ENCODE measurements at places on chromosomes 3 and 15. TPM values are rescaled to one million over a fixed set of nuclear protein-coding genes. Genes with fewer than 3 reads are reported as not detected.

DNA sequence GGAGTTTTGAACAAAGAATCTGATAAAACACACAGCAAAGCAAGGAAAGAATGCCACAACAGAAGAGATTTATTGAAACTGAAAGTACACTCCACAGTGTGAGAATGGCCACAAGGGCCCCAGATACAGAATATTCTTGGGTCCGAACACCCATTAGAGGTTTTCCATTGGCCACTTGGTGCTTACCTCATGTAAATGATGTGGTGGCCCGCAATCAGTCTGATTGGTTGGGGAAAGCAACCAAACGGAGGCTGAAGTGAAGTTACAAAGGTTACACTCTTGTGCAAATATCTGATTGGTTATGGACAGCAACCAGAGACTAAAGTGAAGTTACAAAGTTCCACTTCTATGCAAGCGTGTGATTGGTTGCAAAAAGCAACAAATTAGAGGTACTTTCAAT is 20.4 kb downstream of the NSUN3 start:
- no peak overlapping the region for H3K27ac ChIP-seq
- H3K27me3 ChIP-seq, result no peaks in the 10 kb centered on the region
- DNase-seq, result no peak
- H3K36me3 ChIP-seq, result no peaks in the 10 kb centered on the region

- no peak for DNase-seq
- no peaks in the 10 kb centered on the region for H3K27me3 ChIP-seq
- H3K36me3 ChIP-seq, result no peaks in the 10 kb centered on the region
- H3K4me3 ChIP-seq, result no peak overlapping the region
- H3K4me1 ChIP-seq, result no peaks in the 10 kb centered on the region
Observed at GRCh38 chr3:30933478-30934207, 39.2 kb upstream of the GADL1 start.

- H3K27me3 ChIP-seq, result no peaks in the 10 kb centered on the region
- H3K4me3 ChIP-seq, result peak overlapping the region; percentile 44
- peak overlapping the region; percentile 76 for H3K27ac ChIP-seq
- DNase-seq, result peak; percentile 79
Observed at GRCh38 chr3:69200384-69201068, 78.1 kb upstream of the LMOD3 start.

DNA sequence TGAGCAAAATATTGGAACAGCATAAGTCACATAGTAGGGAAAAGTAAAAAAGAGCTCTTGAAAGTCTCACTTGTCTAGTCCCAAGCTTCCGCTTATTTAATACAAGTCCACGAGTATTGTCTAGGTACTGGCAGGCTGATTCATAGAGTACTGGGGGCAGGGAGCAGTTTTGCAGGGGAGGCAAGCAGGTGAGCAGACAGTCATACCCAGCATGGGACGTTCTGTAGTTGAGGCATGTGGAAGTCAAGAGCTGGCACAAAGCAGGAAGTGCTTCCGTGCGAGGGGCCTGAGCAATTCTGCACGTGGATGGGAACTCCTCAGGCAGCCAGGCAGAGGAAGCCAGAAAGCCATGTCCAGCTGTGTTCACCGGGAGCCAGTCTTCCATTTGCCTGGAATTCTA is 287.6 kb downstream of the EPHB1 start:
- H3K27me3 ChIP-seq, result no peaks in the 10 kb centered on the region
- no peaks in the 10 kb centered on the region for H3K36me3 ChIP-seq
- no peak overlapping the region for H3K4me3 ChIP-seq
- DNase-seq, result no peak
- H3K4me1 ChIP-seq, result no peaks in the 10 kb centered on the region

DNA sequence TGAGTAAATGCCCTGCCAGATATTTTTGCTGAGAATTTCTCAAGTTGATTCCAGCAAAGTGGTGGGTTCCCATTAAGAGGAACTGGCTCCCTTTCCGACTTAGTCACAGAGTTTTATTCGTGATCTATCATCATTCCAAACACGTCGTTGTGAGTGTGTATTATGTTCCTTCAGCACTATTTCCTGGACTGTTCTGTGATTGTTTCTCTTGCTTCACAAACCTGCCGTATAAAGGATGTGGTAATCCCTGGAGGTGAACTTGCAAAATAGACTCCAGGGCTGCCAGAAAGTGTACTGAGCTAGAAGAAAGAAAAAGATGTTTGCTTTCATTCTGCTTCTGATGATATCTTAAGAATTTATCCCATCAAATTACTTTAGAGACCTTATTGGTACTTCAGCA is 14.5 kb upstream of the CAPN3 start:
- no peak overlapping the region for H3K4me3 ChIP-seq
- no peak for DNase-seq
- H3K4me1 ChIP-seq, result no peaks in the 10 kb centered on the region
- H3K27me3 ChIP-seq, result no peaks in the 10 kb centered on the region
- no peak overlapping the region for H3K27ac ChIP-seq

The PLA2G4E gene
- 0.18 TPM for total RNA-seq

Data from prostate gland (tissue), 2 donors.